Fibroblast of mammary gland (primary cell): ENCODE measurements at places on chromosomes 3 and 15.
A peak's percentile ranks its signal among the peaks of the same experiment; 100 is the strongest.

GRCh38 chr3:49422379-49423248 is at the start of gene AMT:
Gene AMT, minus strand, starts transcription at chr3:49422473. Its CDS starts 23 bp downstream, at chr3:49422450.
- no peak for DNase-seq

DNA sequence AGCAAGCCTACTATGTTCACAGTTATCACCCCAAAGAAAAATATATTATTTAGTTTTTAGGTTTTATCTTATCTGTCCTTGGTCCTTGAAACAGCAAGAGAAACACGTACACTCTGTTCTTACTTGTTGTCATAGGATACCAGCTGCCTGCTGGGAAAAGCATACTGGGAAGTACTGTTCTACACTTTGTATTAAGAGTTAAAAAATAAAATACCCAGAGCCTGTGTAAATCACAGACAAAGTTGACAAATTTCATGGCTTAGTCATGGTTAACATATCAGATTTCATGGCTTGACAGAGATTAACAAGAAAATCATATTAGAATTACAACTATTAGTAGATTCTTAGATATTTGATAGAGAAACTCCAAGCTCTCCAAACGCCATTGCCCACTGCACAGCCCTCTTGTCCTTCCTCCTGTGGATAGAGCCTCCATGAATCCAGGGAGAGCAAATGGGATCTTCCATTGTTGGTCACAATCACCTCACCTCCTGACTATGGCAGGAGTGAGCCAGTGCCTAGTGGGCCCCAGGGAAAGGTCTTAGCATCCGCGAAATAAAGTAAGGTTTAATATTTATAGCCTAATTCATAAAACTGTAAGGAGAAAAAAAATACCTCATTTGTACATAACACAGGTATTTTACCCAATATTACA is 128.1 kb upstream of the WNT5A start:
- DNase-seq: no peak

- peak; percentile 93 for DNase-seq
Measured at GRCh38 chr3:64398476-64398875, 173.2 kb upstream of the PRICKLE2 start.

GRCh38 chr3:43180027-43180426 is 74.1 kb upstream of the POMGNT2 start:
- peak; percentile 86 for DNase-seq

DNA sequence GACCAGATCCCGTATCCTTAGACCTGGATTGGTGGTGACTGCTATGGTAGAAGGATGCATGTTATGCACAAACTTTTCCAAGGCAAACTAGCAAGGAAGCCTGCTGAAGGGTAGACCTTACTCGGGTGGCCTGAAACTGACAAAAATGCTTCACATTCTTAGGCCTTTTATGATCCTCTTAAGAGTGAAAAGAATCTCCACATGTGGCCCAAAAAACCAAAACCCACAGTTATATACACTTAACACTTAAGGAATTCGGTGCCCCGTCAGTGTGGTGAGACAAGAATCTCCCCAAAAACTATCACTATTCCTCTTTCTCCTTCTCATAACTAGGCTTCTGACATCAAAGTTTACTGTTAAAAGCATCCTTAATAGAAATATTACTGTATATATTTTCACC is 130.1 kb upstream of the SOX2 start:
- DNase-seq: peak; percentile 2

DNA sequence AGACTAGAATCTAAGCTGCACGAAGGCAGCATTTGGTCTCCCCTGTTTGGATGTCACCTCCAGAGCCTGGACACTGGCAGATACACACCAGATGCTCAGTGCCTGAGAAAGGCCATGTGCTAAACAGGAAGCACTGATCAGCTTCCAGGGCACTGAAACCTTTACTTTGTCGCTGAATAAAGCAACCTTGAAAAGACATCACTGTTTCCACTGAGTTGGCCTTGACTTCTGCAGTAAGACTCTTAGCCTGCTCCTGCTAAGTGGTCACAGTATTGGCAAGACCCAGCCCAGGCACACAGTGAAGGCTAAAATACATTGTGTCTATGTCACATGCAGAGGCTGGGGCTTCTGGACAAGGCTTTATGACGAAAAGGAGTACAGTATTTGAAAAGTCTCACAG is 104.3 kb upstream of the ICE2 start:
- DNase-seq: no peak

- peak; percentile 35 for DNase-seq
Measured at GRCh38 chr3:133532951-133533350, 40.5 kb upstream of the CDV3 start.

GRCh38 chr3:66500576-66501482 is at the start of gene LRIG1:
Gene LRIG1, minus strand, starts transcription at chr3:66501022. Its CDS starts 615 bp downstream, at chr3:66500407.
- peak; percentile 95 for DNase-seq

GRCh38 chr3:112115161-112115739 is 17.8 kb downstream of the GCSAM start:
- DNase-seq: no peak

GRCh38 chr3:178060407-178060806 is 475.8 kb upstream of the KCNMB2 start:
- peak; percentile 89 for DNase-seq

- peak; percentile 72 for DNase-seq
Measured at GRCh38 chr3:69294014-69294766, 91.7 kb downstream of the FRMD4B start.

DNA sequence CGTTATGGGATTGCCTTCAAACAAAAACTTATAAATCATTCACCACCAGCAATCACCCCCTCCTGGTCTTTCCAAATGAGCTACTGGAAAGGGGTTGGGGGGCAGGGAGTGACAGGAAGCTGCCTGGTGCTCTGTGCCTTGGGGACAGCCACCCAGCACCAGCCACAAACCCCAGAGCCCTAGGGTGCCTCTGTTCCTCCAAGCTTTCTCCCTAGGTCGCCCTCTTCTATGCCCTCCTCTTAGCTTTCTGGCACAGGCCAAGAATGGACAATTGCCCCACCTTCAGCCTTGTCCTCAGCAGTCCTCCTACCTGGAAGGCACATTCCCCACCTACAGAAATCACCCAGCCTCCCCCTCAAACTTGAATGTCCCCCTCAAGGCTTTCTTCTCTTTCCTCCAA is 3.3 kb downstream of the OXTR start:
- DNase-seq: no peak

DNA sequence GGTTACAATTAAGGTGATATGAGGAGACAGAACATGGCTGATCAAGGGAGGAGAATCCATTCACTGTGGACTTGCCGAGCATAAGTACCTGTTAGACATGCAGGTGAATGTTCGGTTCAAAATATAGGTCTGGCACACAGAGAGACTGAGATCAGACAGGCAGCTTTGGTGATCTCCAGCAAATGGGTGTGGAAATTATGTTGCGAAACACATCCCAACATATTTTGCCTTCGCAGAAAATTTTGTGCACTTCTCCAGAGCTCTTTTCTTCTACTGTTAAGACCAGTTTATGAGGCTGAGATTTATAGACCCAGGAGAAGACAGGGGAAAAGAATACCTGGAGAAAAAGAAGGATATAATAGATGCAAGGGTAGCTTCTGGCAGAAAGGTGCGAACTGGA is 183.2 kb downstream of the NEK10 start:
- no peak for DNase-seq

DNA sequence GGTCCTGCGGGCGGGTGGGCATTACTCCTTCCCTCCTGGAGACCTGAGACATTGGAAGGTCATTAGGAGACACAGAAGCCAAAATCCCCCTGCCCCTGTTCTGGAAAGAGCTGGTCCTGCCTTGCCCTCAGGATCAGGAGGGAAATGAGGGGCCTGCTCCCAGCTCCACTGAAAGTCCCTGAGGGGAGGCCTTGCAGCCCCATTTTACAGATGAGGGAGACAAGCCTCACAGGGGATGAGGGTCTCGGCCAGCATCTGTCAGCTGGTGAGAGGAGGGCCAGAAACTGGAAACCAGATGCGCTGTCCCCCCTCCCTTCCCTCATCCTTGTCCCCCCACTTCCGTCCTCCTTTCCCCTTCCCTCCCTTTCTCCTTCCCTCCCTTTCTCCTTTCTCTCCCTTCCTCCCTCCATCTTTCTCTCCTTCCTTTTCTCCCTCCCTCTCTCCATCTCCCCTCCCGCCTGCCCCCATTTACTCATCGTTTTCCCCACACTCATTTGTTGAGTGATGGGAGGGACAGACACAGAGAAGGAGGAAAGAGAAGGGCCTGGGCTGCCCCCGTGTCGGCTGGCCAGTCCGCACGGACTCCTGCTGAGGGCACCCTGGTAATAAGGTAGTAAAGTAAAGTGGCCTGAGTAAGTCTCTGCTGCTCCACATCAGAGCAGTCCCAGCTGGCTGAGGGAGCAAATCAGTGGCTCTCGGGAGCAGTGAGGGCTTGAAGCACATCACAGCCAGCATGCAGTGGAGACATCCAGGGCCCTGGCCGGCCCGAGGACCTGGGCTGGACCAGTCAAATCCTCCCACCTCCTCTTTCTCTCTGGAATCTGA is 112.4 kb upstream of the ALDH1A3 start:
- no peak for DNase-seq

DNA sequence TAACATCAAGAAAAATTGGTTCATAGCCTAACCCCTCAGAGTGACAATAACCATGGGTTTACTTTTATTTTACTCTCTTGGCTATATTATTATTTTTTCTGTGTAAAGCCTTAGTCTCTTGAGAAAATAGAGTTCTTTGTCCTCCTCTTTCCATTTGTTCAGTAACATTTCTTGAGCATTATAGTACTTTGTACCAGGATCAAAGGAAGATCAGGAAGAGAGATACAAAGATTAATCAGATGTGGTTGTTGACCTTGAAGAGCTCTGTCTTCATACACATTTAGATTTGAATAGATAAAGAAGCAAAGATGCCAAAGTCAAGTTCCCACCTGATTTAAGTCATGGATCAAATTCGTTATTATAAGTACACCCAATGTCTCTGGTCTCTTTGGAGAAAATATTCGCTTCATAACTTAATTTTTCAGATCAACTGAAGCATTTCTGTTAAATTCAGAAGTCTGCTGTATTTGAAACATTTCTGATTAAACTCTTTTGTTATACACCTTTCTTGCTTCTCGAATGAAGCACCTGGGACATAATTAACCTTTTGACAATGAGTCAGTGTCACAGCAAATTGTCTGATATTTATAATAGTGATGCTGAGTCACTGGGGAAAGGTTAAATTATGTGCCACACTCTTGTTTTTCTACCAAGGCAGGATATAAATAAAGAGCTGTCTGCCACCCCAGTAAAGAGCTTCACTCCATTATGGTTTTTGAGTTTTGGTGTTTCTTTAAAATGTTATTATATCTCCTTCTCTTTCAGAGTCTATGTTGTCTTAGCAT is 100.2 kb downstream of the GHSR start:
- no peak for DNase-seq

DNA sequence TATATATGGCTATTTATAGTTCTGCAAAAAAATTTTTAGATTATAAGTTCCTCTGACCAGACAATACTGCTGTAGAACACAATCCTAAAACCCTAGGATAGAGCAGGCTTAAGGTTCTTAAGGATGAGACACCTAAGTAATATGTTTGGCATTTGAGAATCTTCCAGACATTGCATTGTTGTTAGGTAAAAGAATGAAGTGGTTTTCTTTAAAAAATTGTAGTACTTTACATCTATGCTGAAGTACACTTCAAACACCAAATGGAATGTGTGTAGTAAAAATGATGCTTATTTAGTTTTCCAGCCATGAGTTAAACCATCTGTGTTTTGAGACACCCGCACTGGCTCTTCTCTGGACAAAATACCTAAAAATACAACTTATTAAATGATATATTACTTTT is 857.7 kb downstream of the OTOL1 start:
- no peak for DNase-seq

GRCh38 chr3:169552533-169552932 is 111.0 kb downstream of the MECOM start:
- DNase-seq: no peak

- no peak for DNase-seq
Measured at GRCh38 chr3:129944709-129945108, 29.8 kb upstream of the TRH start.
